ENCODE measurements at places on chromosomes 5 and 9.
A peak's percentile ranks its signal among the peaks of the same experiment; 100 is the strongest.

DNA sequence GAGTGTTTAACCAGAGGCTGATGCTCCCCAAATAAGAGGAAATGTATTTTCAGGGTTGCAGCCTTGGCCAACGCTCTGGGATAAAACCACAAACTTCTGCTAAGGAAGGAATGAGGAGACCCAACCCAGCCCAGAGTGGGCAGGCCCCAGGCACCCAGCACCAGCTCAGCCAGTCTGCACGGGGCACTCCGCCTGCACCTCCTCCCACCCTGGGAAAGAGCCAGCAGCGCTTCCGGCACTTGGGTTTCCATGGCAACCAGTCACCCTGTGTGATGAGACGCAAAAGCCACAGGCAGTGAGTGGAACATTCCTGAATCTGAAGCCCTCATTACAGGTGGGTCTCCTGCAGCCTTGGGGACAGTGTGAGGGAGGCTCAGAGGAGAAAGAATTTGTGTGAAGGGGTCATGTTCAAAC, 85.2 kb upstream of the ZBTB43 start:
- peak; percentile 36 for ATAC-seq

DNA sequence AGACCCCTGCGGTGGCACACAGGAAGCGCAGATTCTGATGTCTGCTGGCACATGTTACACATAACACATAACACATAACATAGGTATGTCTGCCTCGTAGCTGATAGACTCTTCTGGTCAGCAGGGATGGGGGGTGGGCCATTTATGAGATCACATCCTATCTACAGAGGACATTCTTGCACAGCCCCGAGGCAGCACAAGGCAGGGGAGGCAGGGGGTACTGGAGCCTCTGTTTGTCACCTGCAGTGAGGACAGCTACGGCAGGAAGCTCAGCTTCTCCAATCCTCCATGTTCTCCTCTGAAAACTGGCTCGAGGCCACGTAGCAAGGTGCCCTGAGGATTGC, 16.7 kb upstream of the MED10 start:
- no peak for ATAC-seq

- no peak for ATAC-seq
These were observed 177.7 kb downstream of the PAM start for GRCh38 chr5:102932781-102933180.

DNA sequence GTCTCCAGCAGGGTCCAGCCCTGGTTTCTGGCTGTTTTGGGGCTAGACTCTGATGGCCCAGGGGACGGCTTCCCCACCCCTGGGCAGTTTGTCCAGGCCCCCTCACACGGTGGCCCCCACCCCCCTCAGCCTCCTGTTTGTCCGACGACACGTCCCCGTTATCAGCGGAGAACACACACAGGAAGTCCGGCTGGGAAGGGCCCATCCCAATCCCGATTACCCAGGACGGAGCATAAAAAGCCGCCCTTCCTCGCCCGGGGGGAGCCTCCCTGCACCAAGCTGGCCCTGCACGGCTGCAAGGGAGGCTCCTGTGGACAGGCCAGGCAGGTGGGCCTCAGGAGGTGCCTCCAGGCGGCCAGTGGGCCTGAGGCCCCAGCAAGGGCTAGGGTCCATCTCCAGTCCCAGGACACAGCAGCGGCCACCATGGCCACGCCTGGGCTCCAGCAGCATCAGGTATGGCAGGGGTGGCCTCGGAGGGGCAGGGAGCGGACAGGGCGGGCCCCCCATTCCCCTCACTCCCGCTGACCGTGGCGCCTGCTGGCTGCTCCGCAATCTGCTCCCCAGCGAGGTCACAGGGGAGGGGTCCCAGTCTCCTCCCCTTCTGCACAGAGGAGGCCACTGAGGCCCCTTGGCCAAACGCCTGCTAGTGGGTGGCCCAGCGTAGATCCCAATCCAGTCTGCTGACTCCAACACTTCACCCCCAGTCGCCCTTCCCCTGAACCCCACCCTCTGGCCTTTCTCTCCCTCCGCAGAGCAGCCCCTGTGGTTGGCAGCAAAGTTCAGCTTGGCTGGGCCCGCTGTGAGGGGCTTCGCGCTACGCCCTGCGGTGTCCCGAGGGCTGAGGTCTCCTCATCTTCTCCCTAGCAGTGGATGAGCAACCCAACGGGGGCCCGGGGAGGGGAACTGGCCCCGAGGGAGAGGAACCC, at the start of gene EGFL7:
EGFL7 (plus strand) TSS at position 261 of the 926 bp plus-strand sequence. CDS start 5,367 bp downstream, outside the sequence.
- peak; percentile 16 for ATAC-seq

- ATAC-seq = no peak
These were observed 356.6 kb upstream of the IRX4 start for GRCh38 chr5:2239201-2239910.

DNA sequence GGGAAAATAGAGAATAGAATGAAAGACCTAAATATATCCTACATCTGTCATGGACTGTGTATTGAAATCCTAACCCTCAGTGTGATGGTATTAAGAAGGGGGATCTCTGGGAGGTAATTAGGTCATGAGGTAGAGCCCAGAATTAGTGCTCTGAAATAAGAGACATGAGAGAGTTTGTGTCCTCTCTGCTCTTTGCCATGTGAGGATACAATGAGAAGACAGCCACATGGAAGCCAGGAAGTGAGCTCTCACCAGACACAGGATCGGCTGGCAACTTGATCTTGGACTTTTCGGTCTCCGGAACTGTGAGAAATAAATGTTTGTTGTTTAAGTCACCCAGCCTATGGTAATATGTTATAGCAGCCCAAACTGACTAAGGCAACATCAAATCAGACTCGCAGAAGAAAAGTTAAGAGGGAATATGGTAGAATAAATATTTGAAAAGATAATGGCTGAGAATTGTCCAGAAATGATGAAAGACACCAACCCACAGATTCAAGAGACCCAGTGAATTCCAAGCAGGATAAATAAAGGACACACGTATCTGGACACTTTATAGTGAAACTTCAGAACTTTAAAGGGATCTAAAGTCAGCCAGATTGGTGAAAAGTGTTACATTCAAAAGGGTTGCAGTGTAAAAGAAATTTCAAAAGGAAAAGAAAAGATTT, 12.7 kb upstream of the SLC36A1 start:
- no peak for ATAC-seq

Measured in esophagus mucosa (tissue), 1 donor.